Left ventricle myocardium inferior (tissue), 1 donor: ENCODE measurements at places on chromosomes 1 and 21. TPM values are rescaled to one million over a fixed set of nuclear protein-coding genes. Genes with fewer than 3 reads are reported as not detected.
A peak's percentile ranks its signal among the peaks of the same experiment; 100 is the strongest.

MYOG gene
- total RNA-seq: not detected

DNA sequence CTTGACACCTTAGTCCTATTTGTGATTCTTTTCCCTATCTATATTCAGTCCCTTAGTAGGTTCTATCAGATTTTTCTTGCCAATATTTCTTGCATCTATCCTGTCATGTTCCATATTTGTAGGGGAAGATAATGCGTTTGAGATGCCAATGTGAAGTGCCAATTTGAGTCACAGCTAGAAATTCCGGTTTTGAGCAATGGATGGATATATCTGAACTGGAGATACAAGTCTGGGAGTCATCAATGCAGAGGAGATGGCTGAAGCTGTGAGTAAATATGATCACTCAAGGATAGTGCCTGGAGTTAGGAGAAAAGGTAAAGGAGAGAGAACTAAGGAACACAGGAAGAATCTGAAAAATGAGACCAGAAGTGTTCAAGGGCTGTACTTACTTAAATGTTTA is 93.8 kb downstream of the COQ8A start:
- no peak for DNase-seq
- H3K27me3 ChIP-seq: no peaks in the 10 kb centered on the region
- H3K36me3 ChIP-seq: peaks cover 61% of the 10 kb centered on the region
- H3K4me3 ChIP-seq: no peak overlapping the region
- H3K27ac ChIP-seq: no peak overlapping the region

GRCh38 chr1:195663549-195664280 is 944.5 kb downstream of the KCNT2 start:
- no peak overlapping the region for H3K4me3 ChIP-seq
- no peaks in the 10 kb centered on the region for H3K4me1 ChIP-seq
- DNase-seq: no peak
- H3K27ac ChIP-seq: no peak overlapping the region
- no peaks in the 10 kb centered on the region for H3K36me3 ChIP-seq
- no peaks in the 10 kb centered on the region for H3K27me3 ChIP-seq

DNA sequence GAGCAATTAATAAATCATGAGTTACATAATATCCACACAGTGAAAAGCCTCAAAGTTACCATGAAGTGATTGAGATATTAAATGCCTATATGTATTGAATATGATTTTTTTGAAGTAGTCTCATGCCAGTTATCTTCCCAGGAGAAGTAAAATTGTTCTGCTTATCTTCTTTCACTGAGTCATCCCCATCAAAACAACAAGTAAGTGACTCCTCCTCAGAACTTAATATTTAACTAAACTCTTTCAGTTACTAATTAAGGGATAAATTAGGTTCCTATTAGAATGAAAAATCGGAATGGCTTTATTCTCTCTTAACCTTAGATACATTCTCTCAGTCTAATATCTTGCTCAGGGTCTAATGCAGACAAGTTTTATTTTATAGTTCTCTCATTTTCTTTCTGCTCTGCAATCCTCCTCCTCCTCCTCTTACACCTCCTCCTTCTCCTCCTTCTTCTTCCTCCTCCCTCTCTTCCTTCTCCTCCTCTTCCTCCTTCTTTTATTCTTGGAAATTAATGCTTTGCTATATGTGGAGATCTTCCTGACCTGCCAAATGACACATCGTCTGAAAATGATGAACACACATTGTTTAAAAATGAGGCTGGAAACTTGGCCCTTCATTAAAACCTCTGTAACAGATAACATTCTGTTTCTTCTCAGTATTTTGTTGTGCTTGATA is 110.9 kb downstream of the RUNX1 start:
- DNase-seq: no peak
- no peak overlapping the region for H3K4me3 ChIP-seq
- no peak overlapping the region for H3K27ac ChIP-seq
- H3K36me3 ChIP-seq: no peaks in the 10 kb centered on the region
- H3K4me1 ChIP-seq: no peaks in the 10 kb centered on the region
- peaks cover 81% of the 10 kb centered on the region for H3K27me3 ChIP-seq

- no peak overlapping the region for H3K27ac ChIP-seq
- H3K36me3 ChIP-seq: no peaks in the 10 kb centered on the region
- no peaks in the 10 kb centered on the region for H3K27me3 ChIP-seq
- H3K4me1 ChIP-seq: no peaks in the 10 kb centered on the region
- DNase-seq: no peak
Observed at GRCh38 chr1:220950576-220950975, 71.3 kb downstream of the HLX start.

GRCh38 chr1:20124456-20125057 is 5.2 kb upstream of the PLA2G2D start:
- no peak overlapping the region for H3K4me3 ChIP-seq
- peaks cover 32% of the 10 kb centered on the region for H3K27me3 ChIP-seq
- H3K4me1 ChIP-seq: peaks cover 11% of the 10 kb centered on the region
- DNase-seq: no peak
- no peaks in the 10 kb centered on the region for H3K36me3 ChIP-seq

DNA sequence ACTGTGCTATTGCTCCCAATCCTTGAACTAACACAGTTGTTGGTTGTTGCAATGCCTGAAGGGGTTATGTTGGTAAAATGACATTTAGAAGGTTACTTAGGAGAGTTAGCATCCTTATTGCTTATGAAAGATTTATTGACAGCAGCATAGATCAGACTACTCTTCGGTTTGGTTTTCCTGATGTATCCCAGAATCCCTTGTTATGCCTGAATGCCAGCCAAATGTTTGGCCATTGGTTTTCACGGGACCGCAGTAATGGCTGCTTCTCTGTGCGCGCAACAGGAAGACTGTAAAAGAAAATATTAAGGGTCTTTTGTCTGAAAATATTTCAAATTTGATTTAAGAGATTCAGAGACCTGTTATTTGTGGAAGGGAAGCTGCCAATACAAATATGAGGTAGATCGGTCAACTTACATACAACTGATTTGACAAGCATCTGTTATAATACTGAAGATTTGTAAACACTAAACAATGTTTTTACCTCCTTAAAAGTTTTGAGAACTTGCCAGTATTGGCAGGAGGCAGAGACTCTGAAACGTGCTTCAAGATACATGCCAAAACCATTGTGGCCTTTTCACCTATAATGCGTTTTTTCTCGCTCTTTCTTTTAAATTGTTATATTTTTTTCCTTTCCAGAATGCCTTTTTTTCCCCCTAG is 8.3 kb downstream of the NFIA start:
- H3K4me1 ChIP-seq: peaks cover 100% of the 10 kb centered on the region
- no peaks in the 10 kb centered on the region for H3K27me3 ChIP-seq
- no peak for DNase-seq
- peak overlapping the region; percentile 98 for H3K27ac ChIP-seq
- peak overlapping the region; percentile 32 for H3K4me3 ChIP-seq

GRCh38 chr1:9759939-9760338 is 63.8 kb downstream of the CLSTN1 start:
- H3K27ac ChIP-seq: no peak overlapping the region
- no peak for DNase-seq
- H3K4me1 ChIP-seq: peaks cover 28% of the 10 kb centered on the region
- no peak overlapping the region for H3K4me3 ChIP-seq
- peaks cover under 1% of the 10 kb centered on the region for H3K36me3 ChIP-seq

S100A7A gene
- not detected for total RNA-seq

DNA sequence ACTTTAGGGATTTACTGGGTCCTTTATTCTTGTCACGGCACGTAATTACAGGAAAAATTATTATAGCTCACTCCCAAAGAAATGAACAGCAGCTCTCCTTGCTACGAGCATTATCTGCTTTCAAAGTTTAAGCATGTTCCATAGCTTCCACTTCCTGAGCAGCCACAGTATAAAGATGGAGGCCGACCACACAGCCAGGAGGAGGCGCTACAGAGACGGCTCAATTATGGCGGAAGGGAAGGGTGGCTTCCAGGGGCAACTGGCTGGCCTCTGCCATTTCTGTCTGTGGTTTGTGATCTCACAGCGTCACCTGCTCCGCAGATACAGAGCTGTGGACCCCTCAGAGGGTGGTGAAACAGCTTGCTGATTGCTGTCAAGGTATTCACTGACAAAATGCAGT is 212.3 kb upstream of the GREM2 start:
- H3K27me3 ChIP-seq: no peaks in the 10 kb centered on the region
- H3K4me1 ChIP-seq: no peaks in the 10 kb centered on the region
- H3K4me3 ChIP-seq: no peak overlapping the region
- H3K27ac ChIP-seq: no peak overlapping the region
- DNase-seq: no peak

- no peak overlapping the region for H3K4me3 ChIP-seq
- H3K27ac ChIP-seq: no peak overlapping the region
- peaks cover 5% of the 10 kb centered on the region for H3K4me1 ChIP-seq
Observed at GRCh38 chr1:245546875-245547274, 392.1 kb downstream of the KIF26B start.

DNA sequence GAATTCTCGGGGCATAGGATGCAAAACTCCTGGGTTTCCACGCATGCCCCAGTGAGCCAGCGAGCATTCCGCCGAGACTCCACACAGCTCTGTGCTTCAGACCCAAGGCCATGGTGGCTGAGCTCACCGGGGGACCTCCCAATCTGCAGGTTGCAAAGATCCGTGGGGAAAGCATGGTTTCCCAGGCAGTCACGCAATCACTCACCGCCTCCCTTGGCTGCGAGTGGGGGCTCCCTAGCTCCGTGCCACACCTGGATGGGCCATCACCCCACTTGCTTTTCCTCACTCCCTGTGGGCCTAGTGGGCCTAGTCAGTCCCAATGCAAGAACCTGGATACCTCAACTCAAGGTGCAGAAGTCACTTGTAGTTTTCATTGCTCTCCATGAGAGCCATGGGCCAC is 37.0 kb upstream of the SAMD11 start:
- H3K27me3 ChIP-seq: peaks cover 75% of the 10 kb centered on the region
- no peak for DNase-seq
- no peaks in the 10 kb centered on the region for H3K36me3 ChIP-seq
- H3K27ac ChIP-seq: no peak overlapping the region
- H3K4me1 ChIP-seq: no peaks in the 10 kb centered on the region
- H3K4me3 ChIP-seq: no peak overlapping the region

GRCh38 chr1:243470502-243470901 is 214.7 kb downstream of the SDCCAG8 start:
- H3K4me3 ChIP-seq: no peak overlapping the region
- no peaks in the 10 kb centered on the region for H3K36me3 ChIP-seq
- no peak for DNase-seq
- peaks cover 17% of the 10 kb centered on the region for H3K4me1 ChIP-seq

GRCh38 chr1:230758709-230759368 is 11.7 kb downstream of the CAPN9 start:
- no peak overlapping the region for H3K27ac ChIP-seq
- no peaks in the 10 kb centered on the region for H3K36me3 ChIP-seq
- no peak for DNase-seq
- H3K27me3 ChIP-seq: no peaks in the 10 kb centered on the region
- H3K4me3 ChIP-seq: no peak overlapping the region

GRCh38 chr1:23126801-23127200 is 41.9 kb downstream of the LUZP1 start:
- DNase-seq: no peak
- H3K4me1 ChIP-seq: peaks cover 69% of the 10 kb centered on the region
- H3K27ac ChIP-seq: no peak overlapping the region
- H3K27me3 ChIP-seq: no peaks in the 10 kb centered on the region
- H3K36me3 ChIP-seq: no peaks in the 10 kb centered on the region
- H3K4me3 ChIP-seq: no peak overlapping the region

DNA sequence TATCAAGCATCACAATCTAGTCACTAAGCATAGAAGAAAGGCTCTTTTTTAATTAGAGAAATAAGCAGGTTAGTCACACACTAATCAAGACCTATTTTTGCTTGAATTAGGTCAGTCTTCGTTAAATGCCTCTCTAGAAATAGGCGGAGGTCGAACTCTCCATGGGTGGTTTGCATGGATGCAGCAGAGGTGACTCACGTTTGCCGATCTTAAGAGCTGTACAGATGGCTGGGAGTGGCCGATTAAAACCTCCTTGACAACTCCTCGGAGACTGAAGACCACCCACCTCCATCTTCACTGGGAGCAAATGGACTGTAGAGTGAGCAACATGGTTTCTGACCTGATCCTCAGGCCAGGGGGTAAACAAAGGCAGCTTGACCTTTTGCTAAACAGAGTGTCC is 249.3 kb downstream of the ZNF648 start:
- no peaks in the 10 kb centered on the region for H3K36me3 ChIP-seq
- no peak for DNase-seq
- H3K4me1 ChIP-seq: no peaks in the 10 kb centered on the region

GRCh38 chr1:10686404-10687040 is 109.9 kb downstream of the CASZ1 start:
- H3K4me1 ChIP-seq: peaks cover 100% of the 10 kb centered on the region
- H3K27me3 ChIP-seq: no peaks in the 10 kb centered on the region
- H3K4me3 ChIP-seq: no peak overlapping the region
- H3K27ac ChIP-seq: peak overlapping the region; percentile 91
- DNase-seq: no peak

GRCh38 chr1:45568421-45568820 is 15.4 kb upstream of the NASP start:
- peaks cover 13% of the 10 kb centered on the region for H3K4me1 ChIP-seq
- no peaks in the 10 kb centered on the region for H3K27me3 ChIP-seq
- no peak overlapping the region for H3K27ac ChIP-seq

OR6N1 gene
- total RNA-seq: not detected

- peaks cover 46% of the 10 kb centered on the region for H3K36me3 ChIP-seq
- no peak overlapping the region for H3K27ac ChIP-seq
- no peak for DNase-seq
- no peaks in the 10 kb centered on the region for H3K27me3 ChIP-seq
- H3K4me1 ChIP-seq: peaks cover 23% of the 10 kb centered on the region
Observed at GRCh38 chr1:202007805-202008489, 2.4 kb upstream of the ELF3 start.

LGR6 gene
- total RNA-seq: 0.60 TPM

- peak within 1 kb of the TSS; percentile 99 for H3K27ac ChIP-seq
- H3K4me3 ChIP-seq: peak within 1 kb of the TSS; percentile 95
- DNase-seq: peak; percentile 88
- H3K36me3 ChIP-seq: peaks cover 29% of the 10 kb centered on the region
- H3K4me1 ChIP-seq: peaks cover 62% of the 10 kb centered on the region
Observed at GRCh38 chr1:156053768-156054499, at the start of gene UBQLN4. UBQLN4 (minus strand) TSS chr1:156053798; CDS start chr1:156053701, 97 bp downstream.

HMCN1 gene
- total RNA-seq: 8.9 TPM

DNA sequence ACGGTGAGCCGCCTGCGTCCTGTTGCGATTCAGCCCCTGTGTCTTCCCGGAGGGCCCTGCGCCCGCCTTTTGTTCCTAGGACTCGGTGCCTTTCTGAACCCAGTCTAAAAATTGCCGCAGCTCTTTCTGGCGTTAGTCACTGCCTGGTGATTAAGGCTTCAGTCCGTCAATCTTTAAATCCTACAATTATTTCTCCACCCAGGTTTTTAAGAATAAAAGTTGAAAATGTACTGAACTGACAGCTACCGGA is 16.2 kb upstream of the PDXK start:
- H3K27me3 ChIP-seq: no peaks in the 10 kb centered on the region
- H3K4me3 ChIP-seq: peak overlapping the region; percentile 49
- H3K36me3 ChIP-seq: no peaks in the 10 kb centered on the region
- peak overlapping the region; percentile 90 for H3K27ac ChIP-seq
- DNase-seq: no peak

ALX3 gene
- total RNA-seq: not detected

RAB25 gene
- not detected for total RNA-seq

GRCh38 chr1:53116307-53116810 is 26.1 kb downstream of the SLC1A7 start:
- no peak for DNase-seq
- no peak overlapping the region for H3K27ac ChIP-seq
- peaks cover 6% of the 10 kb centered on the region for H3K27me3 ChIP-seq
- H3K4me1 ChIP-seq: peaks cover 7% of the 10 kb centered on the region
- H3K4me3 ChIP-seq: no peak overlapping the region

- no peaks in the 10 kb centered on the region for H3K36me3 ChIP-seq
- H3K27me3 ChIP-seq: no peaks in the 10 kb centered on the region
- no peak overlapping the region for H3K4me3 ChIP-seq
- no peak overlapping the region for H3K27ac ChIP-seq
- no peak for DNase-seq
Observed at GRCh38 chr21:15141261-15141970, 76.6 kb upstream of the NRIP1 start.

CR1L gene
- not detected for total RNA-seq
